ENCODE measurements at places on chromosomes 6 and 20.
A peak's percentile ranks its signal among the peaks of the same experiment; 100 is the strongest.

DNA sequence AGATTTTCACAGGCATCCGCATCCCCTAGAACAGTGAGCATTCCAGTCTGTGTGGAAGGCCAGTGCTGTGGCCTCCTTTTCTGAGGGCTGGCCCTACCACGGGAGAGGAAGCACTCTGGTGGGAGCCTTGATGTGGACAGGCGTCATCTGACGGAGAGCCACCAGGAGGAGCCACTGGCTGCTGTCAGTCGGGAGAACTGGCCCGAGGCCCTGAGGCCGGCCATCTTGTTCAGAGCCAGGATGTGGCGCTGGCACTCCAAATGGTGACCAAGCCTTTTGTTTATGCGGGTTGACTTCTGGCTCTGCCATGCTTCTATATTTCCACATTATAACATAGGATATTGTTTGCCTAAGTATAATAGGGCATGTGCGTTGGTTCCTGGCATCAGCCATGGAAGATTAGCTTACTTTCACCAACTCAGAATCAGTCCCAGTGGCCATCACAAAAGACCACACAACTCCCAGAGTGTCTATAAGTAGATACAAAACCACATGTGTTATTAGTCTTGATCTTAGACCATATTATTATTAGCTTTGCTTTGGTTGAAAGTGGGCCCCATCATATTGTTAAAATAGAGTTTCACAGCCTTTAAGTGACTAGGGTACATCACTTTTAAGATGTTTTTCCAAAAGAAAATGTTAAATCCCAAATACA, 273.9 kb upstream of the TAB2 start:
- no peak for DNase-seq

GRCh38 chr6:110467566-110468140, 8.8 kb downstream of the SLC22A16 start:
- DNase-seq = no peak

- DNase-seq = no peak
Measured at GRCh38 chr6:111195656-111196055, 108.4 kb downstream of the SLC16A10 start.

DNA sequence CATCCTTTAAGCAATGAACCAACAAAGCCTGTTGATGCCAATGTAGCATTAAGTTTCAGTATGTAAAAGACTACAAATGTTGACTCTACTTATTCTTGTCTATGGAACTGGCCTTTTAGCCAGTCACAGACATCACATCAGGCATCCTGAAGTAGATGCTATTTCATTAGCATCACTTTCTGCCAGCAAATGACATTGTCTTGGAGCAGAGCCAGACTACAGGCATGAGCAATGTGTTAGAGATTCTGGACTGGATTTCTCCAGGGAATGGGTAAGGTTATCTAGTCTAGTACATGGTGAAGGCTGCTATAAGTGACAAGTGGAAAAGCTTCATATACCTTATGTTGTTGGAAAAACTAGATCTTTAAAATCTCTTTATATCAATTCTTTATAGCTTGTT, 142.9 kb downstream of the ADGRB3 start:
- no peak for DNase-seq

GRCh38 chr6:170147832-170148708, 142.8 kb downstream of the DLL1 start:
- DNase-seq = peak; percentile 14

DNA sequence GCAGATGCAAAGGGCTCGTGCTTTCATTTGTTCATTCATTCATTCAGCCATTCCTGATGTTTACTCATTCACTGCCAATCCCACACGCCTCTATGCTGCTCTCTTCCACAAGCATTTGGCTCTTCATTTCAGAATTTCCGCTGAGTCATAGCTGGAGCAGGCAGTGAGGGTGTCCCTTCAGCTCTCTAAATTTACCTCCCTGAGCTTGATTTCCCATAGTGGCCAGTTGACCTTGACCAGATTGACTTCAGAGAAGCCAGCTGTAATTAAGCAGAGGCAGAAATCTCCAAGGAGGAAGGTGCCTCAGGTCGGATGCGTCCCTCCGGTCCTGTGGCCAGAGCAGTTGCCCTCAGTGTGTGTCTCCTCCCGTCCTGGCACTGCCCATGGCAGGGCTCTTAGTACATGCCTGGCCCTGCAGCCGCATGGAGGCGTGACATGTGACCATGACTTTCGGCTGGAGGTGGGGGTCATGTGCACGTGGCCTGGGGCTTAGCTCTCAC, 267.2 kb upstream of the ECI2 start:
- DNase-seq = no peak

- DNase-seq = no peak
Measured at GRCh38 chr6:20318851-20319387, 82.8 kb upstream of the E2F3 start.

GRCh38 chr20:19463597-19463996, 251.2 kb downstream of the SLC24A3 start:
- DNase-seq = no peak

DNA sequence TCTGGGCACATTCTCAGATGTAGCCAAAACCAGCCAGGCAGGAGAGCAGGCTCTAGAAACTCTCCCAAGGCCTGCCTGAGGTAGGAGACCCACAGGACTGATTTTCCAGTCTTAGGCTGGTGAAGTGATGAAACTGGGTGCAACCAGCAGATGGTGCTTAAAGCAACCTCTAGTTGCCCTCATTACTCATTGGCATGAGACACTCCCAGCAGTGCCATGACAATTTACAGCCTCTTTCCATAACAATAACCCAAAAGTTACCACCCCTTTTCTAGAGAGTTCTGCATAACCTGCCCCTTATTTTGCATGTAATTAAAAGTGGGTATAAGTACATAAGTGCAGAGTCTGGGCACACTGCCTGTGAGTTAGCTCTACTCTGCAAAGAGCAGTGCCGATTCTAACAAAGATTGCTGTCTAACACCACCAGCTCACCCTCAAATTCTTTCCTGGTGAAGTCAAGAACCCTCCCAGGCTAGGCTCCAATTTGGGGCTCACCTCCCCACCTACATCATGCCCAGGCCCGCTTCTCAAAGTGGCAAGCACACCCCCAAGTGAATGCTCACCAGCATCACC, 14.4 kb upstream of the GPR6 start:
- no peak for DNase-seq

- no peak for DNase-seq
Measured at GRCh38 chr6:163941624-163941976, 527.1 kb downstream of the QKI start.

GRCh38 chr20:41776421-41776820, 158.2 kb upstream of the CHD6 start:
- DNase-seq = no peak

- no peak for DNase-seq
Measured at GRCh38 chr6:25103603-25104002, 167.8 kb upstream of the RIPOR2 start.

GRCh38 chr6:161482517-161482858, 208.6 kb upstream of the AGPAT4 start:
- DNase-seq = no peak

GRCh38 chr6:62344850-62345249, 58.8 kb upstream of the KHDRBS2 start:
- DNase-seq = no peak

DNA sequence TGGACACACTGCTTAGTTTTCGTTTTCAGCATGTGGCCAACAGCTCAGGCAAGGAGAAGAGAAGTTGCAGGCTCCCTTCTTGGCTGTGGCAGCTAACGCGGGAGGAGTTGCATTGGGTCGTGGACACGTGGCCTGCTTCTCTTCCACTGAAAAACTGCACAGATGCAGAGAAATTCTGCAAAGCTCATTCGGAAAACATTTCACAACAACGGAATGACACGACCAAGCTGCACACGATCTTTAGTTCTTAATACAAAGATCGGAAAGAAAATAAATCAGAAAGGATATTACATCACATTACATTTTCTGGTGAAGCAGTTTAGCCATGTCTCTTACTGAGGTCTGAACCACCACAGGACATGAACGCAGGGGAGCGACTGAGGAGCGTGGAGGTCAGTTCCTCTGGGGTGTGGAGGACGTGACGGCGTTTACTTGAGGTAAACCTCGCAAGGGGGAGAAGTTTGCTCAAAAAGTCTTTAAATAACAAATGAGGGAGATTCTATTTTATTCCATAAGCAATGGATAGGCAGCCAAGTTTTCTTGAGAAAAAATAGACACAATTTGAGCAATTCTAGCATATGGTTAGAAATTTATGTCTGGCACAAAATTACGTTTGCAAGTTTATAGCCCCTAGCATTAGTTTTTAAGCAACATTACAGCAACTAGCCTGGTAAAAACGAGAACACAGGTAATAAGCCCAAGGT, 178.3 kb downstream of the THBS2 start:
- DNase-seq = no peak

- DNase-seq = no peak
Measured at GRCh38 chr20:53079828-53080686, 107.9 kb downstream of the TSHZ2 start.

- no peak for DNase-seq
Measured at GRCh38 chr20:24657196-24657595, 187.8 kb downstream of the SYNDIG1 start.

- no peak for DNase-seq
Measured at GRCh38 chr6:19664050-19664449, 173.1 kb upstream of the ID4 start.

DNA sequence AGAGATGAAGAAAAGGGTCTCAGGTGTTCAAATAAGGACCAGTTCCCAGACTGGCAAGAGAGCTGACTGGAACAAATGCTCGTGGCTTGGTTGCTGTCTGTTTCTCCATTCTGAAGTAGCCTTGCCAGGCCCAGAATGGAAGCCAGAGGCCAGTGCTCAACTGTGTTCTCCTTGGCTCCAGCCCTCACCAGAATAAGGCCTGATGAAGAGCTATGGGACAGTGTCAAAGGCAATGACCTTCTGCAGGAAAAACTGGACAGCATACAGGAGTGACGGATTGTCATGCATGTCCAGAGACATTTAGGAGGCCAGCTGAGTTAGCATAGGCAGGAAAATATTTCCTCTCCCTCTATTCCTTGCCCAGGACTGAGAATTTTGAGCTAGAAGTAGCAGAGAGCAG, 72.2 kb downstream of the HAO1 start:
- DNase-seq = no peak

DNA sequence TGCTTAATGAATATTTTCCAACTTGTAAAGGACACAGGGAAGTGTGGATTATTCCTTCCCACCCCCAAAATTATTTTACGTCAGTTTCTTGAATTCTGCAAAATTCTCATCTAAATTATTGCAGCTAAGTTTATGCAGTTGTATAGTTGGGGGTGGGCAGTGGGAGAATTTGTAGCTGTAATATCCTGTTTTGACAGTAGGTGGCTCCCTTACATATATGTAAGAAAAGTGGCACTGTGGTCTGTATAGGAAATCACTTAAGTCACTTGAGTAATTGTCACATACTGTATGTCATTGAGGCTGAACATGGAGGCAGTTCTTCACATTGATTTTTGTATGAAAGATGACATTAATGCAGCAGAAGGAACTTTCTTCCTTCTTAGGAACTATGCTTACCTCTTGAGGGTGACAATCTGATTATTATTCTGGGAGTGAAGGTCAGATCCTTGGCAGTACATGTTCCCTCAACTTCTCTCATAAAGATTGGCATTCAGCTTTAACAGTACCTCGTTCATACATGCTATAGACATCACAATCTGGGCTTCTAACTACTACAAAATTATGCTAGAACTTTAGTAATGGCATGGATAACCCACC, 14.6 kb upstream of the CFAP206 start:
- DNase-seq = no peak

DNA sequence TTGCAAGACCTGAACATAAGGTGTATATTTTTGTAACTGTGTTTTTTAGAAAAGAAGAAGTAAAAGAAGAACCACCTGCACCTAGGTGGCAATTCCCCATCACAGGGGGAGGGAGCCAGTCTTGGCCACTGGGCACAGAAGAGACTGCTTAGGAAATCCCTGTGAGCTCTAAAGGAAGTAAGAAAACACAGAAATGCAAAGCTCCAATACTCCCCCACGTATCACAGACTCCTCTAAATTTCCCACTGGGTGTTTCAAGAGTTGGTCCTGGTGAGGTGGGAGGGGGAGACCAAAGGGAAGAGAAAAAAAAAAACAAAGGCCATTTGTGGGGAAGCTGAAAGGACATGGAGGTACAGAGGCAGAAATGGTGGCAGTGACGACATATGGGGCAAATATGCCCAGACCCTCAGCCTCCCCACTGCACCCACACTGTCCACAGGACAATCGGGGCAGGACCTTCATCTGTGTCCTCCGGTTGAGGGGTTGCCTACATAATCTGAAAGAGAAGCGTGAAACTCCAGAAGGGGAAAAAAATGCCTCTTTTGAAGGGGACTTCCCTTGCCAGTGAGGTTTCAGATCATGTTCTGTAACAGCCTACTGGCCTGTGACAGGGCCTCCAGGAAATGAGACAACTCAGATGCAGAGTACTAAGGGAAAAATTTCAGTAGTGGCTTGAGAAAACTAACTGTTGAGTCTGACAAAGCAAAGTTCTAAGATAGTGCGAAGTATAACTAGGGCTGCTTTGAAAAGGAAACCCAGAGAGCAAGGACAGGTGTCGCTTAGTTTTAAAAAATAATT, 226.2 kb upstream of the MARCKS start:
- peak; percentile 6 for DNase-seq

- DNase-seq = no peak
Measured at GRCh38 chr6:80356000-80356399, 249.5 kb downstream of the BCKDHB start.

- DNase-seq = no peak
Measured at GRCh38 chr6:82607998-82608725, 244.5 kb downstream of the TPBG start.

GRCh38 chr6:108497883-108498282, 62.8 kb upstream of the FOXO3 start:
- no peak for DNase-seq

- no peak for DNase-seq
Measured at GRCh38 chr6:142071981-142072380, 60.7 kb upstream of the GJE1 start.

GRCh38 chr6:97394160-97394748, 111.2 kb upstream of the MMS22L start:
- peak; percentile 20 for DNase-seq

DNA sequence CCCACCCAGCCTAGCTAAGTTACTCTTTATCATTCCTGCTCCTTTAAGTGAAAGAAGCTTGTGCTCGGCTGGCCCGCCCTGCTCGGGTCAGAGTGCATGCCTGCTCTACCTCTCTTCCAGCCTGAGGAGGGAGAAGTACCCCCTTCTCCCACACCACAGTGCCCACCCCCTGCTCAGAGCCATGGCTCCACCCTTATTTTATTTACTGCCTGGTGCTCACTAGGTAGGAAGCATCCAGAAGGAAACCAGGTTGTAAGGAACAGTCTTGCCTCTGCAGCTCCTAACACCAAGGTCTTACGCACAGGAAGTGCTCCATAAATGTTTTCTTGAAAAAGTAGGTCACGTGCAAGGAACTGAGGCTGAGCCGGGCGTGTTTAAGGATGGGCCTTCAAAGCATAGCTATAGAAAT, 105.7 kb upstream of the SNX9 start:
- no peak for DNase-seq

DNA sequence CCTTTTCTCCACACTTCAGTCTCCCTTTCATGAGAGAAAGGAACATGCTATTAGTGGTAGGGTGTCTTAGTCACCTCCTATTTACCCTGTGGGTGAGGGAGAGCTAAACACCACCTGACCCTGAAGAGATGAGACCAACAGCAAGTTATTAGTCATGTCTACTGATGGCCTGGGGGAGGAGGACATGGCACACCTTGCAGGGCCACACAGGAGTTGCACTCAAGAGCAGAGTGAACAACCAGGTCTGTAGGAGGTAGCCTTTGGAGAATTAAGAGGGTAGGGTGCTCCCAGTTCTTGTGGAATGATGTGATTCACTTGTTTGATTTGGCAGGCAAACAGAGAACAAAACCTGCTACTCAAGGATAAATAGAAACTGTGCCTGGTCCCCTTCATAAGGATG, 82.7 kb upstream of the FABP7 start:
- no peak for DNase-seq

- DNase-seq = no peak
Measured at GRCh38 chr6:112122756-112123155, 35.4 kb downstream of the FAM229B start.

All from stimulated activated CD4-positive, alpha-beta T cell treated with anti-CD3 and anti-CD28 coated beads, Interleukin-2, amount 100 ng/mL, for 4 hours (primary cell).